Hypothalamus (tissue), 51 donors: ENCODE measurements at places on chromosomes 4 and X.

- no peak for DNase-seq
These were observed 410.9 kb downstream of the PDGFC start for GRCh38 chr4:156560701-156561100.

DNA sequence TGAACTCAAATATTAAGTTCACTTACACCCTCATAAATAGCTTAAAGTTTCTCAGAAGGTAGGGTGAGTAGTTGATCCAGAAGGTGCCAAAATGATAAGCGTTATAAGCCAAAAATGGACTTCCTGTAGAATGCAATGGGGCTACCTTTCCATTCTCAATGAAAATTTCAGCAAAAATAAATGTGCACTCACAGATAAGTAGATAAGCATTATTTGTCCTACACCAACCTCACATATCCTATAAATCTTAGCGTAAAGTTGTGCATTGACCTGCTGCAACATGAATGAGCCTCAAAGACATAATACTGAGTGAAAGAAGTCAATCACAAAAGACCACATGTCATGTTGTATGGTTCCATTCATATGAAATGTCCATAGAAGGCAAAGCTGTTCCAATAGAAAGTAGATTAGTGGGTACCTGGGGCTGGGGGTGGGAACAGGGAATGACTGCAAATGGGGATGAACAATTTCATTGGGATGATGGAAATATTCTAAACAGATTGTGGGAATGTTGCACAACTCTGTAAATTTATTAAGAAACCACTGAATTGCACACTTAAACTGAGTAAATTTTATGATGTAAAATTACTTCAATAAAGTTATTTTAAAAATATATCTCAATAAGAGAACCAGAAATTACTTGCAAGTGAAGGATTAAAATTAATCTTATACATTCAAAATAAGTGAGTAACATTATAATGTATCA lies 100.9 kb downstream of the AMELX start:
- DNase-seq = no peak

DNA sequence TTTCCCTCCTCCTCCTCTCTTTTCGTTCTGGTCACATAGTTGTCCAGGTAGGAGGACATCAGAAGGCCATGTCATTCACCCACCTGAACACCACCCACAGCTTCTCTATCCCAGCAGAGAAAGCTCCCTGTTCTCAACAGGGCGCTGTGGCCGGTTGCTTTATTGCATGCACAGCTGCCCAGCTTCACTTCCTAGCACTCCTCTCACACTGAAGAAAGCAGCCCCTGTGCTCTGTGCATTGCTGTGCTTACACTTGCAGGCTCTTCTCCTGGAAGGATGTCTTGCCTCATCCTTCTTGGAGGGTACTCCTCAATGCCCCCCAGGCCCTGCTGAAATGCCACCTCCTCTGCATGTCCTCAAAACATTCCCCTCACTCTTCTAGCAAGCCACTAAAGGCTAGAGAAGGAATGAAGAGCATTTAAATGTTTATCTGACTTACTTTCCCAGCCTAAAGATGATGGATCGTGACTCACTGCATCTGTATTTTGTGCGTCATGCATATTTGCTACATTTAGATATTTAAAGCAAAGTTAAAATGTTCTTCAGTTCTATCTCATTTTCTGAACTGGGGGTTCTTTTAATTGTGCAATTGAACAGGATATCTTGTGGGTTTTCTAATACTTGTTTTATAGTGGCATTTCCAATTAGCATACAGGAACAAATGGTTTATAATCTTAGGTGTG lies 186.4 kb upstream of the PUDP start:
- no peak for DNase-seq

GRCh38 chrX:31165241-31166035 lies 93.6 kb upstream of the FTHL17 start:
- no peak for DNase-seq

DNA sequence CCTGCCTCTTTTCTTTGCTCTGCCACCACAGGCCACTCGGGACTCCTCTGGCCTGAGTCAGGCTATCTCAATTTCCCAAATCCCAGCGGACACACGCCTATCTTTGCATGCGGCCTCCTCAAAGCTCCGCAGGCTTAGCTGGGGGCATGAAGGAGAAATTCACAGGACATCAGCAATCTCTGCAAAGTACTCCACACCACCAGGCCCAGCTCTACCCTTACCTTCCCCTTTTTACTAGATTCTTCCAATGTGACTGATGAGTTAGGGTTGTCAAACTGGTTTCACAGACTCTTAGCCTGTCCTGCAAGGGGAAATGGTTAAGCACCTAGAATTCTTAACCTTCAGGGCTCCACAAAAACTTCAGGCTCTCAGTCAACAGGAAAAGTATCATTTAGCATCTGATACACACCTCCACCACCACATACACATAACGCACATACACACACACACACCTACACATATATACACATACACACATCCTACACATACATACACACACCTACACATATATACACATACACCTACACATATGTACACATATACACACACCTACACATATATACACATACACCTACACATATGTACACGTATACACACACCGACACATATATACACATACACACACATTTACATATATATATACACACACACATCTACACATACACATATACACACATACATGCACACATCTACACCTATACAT lies 349.1 kb downstream of the ANK2 start:
- DNase-seq = no peak

- DNase-seq = no peak
These were observed 23.8 kb downstream of the AFAP1 start for GRCh38 chr4:7915875-7916242.

DNA sequence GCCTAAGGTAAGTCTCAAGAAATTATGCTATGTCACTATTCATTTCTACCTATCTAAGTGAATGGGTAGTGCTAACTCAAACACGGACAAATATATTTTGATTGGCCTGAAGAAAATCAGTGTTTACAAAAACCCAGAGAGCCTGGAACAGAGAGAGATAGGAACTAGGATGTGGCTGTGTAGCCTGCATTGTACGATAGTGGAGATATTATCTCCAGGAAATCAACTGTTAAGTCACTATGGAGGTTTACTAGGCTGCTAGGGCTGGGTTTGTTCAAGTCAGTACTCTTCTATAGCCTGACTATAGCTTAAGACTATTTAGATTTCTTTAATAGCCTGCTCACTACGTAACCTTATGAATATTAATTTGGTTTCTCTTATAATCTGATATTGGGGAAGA lies 127.9 kb downstream of the TACR3 start:
- DNase-seq = no peak

GRCh38 chrX:38999967-39000745 lies 198.9 kb downstream of the MID1IP1 start:
- no peak for DNase-seq

GRCh38 chr4:13640149-13640940 lies 12.8 kb upstream of the BOD1L1 start:
- DNase-seq = no peak

- no peak for DNase-seq
These were observed 232.3 kb downstream of the PABPC4L start for GRCh38 chr4:133969202-133969848.

DNA sequence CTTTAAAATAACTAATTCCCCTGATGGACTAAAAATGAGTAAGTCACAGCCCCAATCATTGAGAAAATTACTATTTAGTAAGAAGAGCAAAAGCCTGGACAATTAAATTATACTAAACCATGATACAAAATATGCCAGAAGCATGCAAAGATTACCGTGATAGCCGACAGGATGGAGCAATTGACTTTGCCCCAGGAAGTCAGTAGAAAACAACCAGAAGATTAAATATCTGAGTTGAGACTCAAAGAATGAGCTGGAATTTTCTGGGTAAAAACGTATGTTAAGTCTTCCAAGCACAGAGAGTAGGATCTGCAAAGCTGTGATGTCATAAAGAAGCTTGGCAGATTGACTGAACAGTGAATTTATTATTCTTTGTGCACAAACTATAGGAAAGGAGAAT lies 816.1 kb upstream of the TENM3 start:
- DNase-seq = no peak

DNA sequence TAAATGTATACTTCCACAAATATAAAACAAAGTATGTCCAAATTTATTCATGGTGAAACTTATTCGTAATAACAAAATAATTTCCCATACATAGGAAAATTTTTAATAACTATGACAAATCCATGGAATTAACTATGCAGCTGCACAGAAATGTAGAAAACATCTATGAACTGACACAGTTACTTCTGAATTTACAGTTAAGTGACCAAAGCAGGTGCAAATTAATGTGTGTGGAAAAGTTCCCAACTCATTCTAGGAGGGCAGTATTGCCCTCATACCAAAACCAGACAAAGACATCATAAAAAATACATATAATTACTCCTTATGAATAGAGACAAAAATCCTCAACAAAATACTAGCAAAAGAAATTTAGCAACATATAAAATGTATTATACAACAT lies 12.5 kb downstream of the LDOC1 start:
- DNase-seq = no peak

DNA sequence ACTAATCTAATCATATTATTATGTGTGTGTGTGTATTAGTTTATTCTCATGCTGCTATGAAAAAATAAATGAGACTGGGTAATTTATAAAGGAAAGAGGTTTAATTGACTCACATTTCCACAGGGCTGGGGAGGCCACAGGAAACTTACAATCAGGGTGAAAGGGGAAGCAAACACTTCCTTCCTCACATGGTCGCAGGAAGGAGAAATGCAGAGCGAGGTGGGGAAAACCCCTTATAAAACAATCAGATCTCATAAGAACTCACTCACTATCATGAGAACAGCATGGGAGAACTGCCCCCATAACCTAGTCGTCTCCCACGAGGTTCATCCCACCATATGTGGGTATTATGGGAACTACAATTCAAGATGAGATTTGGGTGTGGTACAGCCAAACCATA lies 190.9 kb upstream of the TAPT1 start:
- no peak for DNase-seq

DNA sequence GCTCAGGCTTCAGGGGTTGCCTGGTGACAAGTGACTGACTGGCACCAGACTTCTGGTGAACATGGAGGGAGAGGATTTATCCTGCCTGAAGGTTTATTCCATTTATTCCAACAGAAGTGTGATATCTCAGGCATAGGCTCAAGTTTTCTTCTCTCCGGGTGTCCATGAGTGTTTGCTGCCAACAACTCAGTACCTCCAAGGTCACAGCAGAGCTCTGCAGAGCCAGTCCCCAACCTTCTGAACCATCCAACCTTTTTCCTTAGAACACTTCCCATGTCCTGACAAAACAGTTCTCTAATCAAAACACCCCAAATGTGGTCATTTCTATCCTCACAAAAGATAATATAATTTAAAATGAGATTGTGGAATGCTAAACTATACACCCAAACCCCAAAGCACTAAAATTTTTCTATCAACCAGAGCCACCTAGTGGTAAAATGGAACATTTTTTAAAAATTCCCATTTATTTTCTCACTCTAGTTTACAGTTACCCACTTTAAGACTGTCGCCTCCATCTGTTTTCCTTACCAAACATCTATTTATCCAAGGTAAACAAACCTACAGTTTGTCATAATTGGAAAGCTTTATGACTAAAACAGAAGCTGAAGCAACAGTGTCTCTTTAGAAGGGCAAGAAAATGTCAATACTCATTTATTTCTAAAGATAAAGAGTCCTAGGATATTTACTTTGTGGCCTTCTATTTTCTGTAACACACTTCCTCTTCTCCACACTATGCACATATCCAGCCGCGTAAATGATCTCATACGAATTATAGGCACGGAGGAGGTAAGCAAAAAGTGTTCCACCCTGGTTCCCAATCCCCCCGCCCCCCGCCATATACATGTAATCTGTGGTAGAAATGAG lies 39.5 kb downstream of the TMEM154 start:
- DNase-seq = no peak

GRCh38 chrX:7088968-7089615 lies 58.4 kb upstream of the STS start:
- DNase-seq = no peak

DNA sequence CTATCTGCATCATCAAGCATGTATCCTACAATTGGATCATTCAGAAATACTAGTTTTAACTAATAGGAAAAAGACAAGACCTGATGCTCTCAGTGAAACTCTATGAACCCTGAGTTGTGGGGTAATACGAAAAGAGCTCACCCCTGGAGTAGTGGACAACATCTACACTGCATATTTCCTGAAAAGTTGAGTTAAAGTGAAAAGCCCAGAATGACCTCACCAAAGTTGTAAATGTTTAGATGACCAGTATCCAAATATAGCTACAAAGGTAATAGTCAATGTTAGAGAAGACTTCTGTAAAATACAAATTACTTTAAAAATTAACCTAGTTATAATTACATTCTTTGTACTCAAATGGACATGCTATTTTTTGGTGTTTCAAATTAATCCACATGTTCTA lies 52.8 kb upstream of the SRPX start:
- DNase-seq = no peak
